ENCODE measurements at places on chromosomes 12 and 14.
A peak's percentile ranks its signal among the peaks of the same experiment; 100 is the strongest.

GRCh38 chr14:103684871-103685270 lies 30.4 kb downstream of the XRCC3 start:
- ATAC-seq, result no peak

DNA sequence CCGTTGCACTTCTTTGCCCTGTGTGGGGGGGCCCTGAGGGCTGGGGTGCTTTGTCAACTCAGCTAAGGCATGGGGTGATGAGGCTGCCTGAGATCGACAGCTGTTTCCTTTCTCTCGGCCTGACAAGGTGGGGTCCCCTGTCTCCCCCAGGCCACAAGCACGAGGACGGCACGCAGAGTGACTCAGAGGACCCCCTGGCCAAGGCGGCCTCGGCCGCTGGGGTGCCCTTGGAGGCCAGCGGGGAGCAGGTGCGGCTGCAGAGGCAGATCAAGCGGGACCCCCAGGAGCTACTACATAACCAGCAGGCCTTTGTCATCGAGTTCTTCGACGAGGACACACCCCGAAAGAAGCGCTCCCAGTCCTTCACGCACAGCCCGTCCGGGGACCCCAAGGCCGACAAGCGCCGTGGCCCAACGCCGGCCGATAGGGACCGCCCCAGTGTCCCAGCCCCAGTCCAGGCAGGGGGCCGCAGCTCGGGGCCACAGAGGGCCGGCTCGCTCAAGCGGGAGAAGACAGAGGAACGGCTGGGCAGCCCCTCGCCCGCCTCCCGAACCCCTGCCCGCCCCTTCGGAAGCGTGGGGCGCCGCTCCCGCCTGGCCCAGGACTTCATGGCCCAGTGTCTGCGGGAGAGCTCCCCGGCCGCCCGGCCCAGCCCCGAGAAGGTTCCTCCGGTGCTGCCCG lies 18.8 kb downstream of the CEP170B start:
- ATAC-seq, result no peak

DNA sequence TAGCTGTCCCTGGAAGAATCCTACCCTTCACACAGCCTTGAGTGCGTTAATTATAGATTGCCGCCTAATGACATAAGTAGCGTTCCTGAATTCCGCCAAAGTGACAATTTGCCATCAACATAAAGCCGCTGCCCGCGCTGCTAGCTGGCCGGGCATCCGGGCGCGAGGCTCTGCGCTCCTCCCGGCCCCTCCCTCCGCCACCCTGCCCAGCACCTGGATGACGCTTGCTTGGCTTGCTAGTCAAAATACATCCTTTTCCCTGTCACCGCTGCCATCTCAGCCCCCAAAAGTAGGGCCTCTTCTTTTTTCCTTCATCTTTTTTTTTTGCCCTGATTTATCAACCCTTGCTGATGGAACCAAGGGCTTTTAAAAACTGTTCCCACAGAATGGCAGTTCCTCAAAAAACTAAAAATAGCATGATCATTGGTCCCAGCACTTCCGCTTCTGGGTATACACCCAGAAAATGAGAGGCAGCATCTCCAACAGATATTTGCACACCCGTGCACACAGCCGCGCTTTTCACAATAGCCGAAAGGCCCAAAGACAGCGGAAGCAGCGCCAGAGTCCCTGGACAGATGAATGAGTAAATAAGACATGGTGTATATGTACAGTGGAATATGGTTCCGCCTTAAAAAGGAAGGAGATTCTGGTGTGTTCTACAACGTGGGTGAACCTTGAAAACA lies 235.2 kb downstream of the BCL11B start:
- ATAC-seq, result no peak

GRCh38 chr14:44989497-44990440 lies 27.8 kb downstream of the TOGARAM1 start:
- peak; percentile 31 for ATAC-seq

- no peak for ATAC-seq
Observed at GRCh38 chr12:129530517-129530916, 373.3 kb downstream of the TMEM132D start.

DNA sequence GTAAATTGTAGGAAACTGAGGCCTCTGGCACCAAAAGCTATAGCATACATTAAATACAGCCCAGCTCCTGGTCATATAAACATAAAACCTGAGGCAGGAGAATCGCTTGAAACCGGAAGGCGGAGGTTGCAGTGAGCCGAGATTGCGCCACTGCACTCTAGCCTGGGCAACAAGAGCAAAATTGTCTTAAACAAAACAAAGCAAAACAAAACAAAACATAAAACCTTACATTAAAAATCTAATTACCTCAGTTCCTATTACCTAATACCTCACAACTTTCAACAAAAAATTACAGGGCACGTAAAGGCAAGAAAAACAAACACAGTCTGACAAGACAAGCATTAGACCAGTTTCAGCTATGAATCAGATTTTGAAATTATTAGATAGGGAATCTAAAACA lies 36.7 kb downstream of the TMEM116 start:
- ATAC-seq, result no peak

DNA sequence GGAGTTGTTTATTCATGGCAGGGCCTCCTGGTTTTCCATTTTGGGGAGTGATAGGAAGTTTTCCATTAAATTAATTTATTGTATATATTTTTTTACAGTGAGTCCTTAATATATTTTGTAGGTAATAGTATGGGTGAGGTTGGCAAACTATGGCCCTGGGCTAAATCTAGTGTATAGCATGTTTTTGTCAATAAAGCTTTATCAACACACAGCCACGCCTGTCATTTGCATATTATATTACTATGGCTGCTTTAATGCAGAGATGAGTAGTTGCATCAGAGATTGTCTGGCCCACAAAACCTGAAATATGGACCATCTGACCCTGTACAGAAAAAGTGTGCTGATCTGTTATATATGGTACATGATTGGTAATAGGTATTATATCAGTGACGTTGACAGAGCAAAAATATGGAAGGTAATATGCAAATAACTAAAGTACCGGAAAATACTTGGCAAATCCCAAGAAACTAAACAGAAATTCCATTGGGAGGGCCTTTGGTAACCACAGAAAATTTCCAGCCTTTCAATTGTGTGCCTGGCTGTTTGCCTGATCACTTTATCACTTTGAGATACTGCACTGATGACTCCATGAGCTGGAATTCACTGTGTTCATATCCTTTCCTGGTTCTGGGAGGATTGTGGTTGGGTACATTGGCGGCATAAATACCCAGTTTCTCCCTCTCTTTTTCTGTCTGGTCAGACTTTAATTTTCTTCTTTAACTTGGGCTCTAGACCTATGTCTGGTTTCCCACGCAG lies 61.7 kb upstream of the RFLNA start:
- ATAC-seq, result no peak

- no peak for ATAC-seq
Observed at GRCh38 chr14:91330856-91331255, 86.4 kb upstream of the GPR68 start.

GRCh38 chr14:95310635-95311380 lies 8.9 kb downstream of the CLMN start:
- ATAC-seq, result no peak

DNA sequence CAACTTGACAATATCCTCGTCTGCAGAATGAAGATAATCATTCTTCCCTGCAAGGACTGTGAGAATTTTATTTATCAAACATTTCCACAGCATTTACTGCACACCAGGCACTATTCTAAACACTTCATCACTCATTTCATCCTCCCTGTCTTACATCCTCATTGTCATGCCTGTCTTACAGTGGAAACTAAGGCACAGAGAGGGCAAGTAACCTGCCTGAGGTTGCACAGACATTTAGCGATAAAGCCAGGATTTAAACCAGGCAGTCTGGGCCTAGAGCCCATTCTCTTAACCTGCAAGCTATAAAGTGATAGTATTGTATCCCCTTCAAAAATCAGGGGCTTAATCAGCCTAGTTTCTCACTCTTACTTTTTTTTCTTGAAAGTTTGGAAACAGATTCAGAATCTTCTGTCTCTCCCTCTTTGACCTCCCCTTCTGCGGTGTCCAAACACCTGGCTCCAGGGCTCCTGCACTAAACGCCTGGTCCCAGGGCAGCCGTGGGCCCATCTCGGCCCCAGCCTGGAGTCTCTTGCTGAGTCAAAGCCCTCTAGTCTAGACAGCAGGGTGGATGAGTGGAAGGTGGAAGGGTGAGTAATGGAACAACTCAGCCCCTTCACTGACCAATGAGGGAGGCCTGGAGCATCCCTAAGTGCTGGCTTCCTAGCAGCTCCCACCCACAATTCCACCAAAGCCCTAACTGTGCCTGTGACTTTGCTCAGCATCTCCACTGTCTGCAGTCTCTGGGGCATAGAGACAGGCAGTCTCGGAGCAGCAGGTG lies 12.5 kb downstream of the ISM2 start:
- ATAC-seq, result no peak

GRCh38 chr12:13135371-13136178 lies 32.1 kb upstream of the GSG1 start:
- peak; percentile 65 for ATAC-seq

GRCh38 chr14:93799989-93800921 lies 12.0 kb upstream of the PRIMA1 start:
- peak; percentile 71 for ATAC-seq

DNA sequence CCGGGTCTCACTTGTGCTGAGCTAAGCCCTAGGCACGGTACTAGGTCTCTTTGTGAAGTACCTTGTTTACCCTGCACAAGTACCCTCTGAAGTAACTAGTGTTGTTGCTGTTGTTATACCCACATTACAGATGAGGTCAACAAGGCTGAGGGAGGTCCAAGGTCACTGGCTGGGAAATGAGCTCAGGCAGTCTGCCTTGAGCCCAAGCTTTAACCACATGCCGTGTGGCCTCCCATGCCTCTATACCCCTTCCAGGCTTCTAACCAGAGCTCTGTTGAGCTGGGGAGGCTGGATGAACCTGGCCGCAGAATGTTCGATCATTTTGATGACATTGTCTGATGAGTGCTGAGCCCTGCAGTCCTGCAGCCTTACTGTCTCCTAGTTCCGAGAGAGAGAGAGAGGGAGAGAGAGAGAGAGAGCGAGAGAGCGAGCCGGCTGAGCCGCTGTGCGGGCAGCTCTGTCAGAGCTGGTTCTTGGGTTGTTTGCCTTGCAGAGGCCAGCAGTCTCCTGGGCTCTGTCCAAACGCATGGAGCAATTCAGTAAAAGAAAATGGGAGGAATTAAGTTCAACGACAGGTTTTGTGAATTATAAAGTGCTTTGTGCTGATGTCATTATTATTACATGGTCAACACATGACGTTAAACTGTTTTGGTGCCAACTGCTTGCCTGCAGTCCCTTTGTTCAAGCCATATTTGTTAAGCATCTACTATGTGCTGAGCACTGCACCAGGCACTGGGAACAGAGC lies 13.1 kb downstream of the JDP2 start:
- peak; percentile 90 for ATAC-seq

- no peak for ATAC-seq
Observed at GRCh38 chr12:117042862-117043261, 56.4 kb downstream of the TESC start.

GRCh38 chr12:132366341-132366861 lies 37.0 kb upstream of the GALNT9 start:
- ATAC-seq, result no peak

- ATAC-seq, result peak; percentile 25
Observed at GRCh38 chr14:95683793-95684192, 2.4 kb upstream of the TCL1B start.

DNA sequence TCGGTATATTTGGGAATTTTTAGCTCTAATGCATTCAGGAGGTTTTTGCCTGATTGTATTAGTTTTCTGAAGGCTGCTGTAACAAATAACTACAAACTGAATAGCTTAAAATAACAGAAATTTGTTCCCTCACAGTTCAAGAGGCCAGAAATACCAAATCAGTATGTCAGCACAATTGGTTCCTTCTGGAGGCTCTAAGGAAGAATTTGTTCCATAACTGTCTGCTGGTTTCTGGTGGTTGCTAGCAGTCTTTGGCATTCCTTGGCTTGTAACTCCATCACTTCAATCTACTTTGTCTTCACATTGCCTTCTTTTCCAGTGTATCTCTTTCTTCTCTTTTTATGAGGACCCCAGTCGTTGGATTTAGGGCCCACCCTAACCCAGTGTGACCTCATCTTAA lies 21.3 kb downstream of the TMTC3 start:
- no peak for ATAC-seq

- peak; percentile 76 for ATAC-seq
Observed at GRCh38 chr12:55707841-55708694, at the start of gene ITGA7. TSS of gene ITGA7 (minus strand) at chr12:55707904. CDS start at chr12:55707682, 222 bp downstream.

GRCh38 chr14:24194873-24195185 lies 412 bp downstream of the TM9SF1 start:
- no peak for ATAC-seq

DNA sequence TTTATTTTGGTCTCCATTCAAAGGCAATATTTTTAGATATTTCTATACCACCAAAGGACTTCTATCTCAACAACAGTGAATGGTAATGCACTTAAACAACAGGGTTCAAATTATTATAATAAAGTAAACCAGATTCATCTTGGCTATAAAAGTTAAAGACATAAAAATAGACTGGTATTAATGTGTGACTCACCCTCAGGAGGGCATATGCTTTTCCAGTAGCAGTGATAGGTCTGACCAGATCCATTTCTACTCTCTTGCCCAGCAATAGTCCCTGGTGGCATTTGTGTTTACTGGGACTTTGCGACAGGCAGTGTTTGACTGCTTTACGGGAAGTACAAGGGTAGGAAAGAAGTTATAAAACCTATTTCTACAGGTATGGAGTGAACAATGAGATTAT lies 353.2 kb upstream of the ATP2B1 start:
- no peak for ATAC-seq

DNA sequence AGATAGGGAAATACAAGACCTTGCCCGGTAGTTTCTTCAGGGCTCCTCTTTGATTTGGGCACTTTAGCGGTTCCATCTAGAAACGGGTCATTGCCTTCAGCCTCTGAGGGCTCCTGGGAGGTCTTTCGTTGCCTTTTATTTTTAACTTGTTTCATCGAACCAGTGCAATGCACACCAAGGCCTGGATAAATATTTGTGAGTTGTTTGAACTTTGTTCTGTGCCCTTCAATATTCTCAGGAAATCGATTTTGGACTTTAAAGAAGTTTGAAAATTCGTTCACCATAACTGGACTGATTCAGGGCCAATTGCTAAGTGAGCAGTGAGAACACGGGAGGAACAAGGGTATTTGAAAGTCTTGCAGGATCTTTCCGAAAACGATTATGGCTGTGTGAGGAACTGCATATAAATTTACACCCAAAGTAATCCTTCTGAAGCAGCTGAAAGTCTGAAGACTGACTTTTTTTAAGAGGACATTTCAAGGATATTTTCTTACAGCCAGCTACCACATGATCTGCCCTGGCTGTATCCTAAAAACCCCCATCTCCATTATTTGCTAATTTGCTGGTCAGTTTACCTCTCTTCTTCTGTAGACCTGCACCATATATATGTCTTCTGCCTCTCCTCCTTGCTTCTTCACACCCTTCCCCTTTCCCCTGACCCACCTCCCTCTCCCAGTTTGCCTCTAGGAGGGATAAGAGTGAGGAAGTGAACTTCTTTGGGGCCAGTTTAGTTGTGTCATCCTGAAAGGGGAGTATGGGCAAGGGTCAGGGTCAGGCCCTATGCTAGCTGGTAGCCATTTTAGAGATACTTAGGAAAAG lies 8.0 kb downstream of the DUSP6 start:
- no peak for ATAC-seq

- ATAC-seq, result no peak
Observed at GRCh38 chr12:14148489-14149270, 167.3 kb upstream of the GRIN2B start.

- no peak for ATAC-seq
Observed at GRCh38 chr12:70885956-70886355, 34.6 kb downstream of the PTPRR start.
